ENCODE measurements at places on chromosomes 4 and X.

- no peak for DNase-seq
Measured at GRCh38 chrX:133868682-133869081, 116.7 kb downstream of the GPC3 start.

- no peak for DNase-seq
Measured at GRCh38 chr4:7721984-7722551, 217.6 kb downstream of the AFAP1 start.

- DNase-seq: no peak
Measured at GRCh38 chr4:114791976-114792375, 193.4 kb downstream of the UGT8 start.

DNA sequence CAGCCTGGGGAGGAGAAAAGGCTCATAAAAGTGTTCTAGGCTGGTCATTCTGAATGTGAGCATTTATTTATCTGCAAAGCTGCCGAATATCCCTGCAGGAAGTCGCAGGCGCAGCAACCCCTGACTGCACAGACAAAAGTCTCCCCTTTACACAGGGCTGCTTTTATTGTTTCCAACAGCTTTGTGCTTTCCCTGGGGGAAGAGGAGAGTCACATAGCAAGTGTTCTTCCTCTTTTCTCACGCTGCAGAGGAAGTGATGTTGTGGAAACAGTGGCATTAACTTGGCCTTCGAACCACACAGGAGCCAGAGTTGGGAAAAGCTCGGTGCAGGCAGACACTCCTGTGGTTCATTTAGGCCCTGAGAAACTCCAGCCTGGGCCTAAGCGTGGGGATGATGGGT is 81.5 kb upstream of the BCOR start:
- DNase-seq: peak; percentile 70

DNA sequence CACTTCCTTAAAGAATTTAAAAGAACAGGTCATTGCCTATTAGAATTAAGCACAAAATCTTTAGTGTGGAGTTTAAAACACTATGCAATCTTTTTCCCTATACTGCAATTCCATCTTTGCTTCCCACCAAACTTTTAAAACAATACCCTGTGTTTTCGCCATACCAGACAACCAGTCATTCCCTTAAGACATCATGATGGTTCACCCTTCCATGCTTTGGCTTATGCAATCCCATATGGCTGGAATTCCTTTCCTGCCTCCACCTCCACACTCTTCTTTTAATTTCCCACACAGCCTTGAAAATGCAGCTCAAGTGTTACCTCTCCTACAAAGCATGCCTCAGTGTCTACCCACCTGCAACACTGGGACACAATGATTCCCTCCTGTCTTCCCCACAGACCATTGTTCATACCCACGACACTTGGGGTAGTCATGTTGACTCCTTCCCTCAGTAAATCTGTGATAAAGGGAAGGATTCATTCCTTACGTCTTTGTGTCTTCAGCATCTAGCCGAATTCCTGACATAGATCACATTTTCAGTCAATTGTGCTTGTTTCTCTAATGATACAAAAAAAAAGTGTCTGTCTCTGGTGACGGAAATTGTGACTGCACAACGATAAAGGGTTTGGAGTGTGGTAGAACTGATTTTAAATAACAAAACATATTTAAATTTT is 166.3 kb downstream of the FNIP2 start:
- no peak for DNase-seq

GRCh38 chr4:185587030-185587426 is 51.7 kb upstream of the PDLIM3 start:
- DNase-seq: no peak
